ENCODE measurements at places on chromosomes 1 and 21.
A peak's percentile ranks its signal among the peaks of the same experiment; 100 is the strongest.

DNA sequence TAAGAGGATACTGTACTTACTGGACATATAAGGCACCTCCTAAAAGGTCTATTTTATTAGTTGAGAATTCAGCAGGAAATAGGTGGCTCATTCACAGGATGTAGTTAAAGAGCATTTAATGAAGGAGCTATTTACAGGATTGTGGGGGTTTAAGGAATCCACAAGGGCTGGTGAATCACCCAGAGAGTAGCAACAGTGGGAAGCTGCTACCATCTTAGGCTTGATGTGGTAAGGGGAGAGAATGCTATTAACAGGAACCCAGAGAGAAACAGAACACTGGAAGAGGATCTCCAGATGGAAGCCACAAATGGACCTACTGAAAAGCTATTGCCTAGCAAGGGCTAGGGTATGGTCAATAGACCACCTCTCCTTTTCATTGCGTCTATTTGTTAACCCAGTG, 52.0 kb upstream of the COL11A1 start:
- DNase-seq: no peak

DNA sequence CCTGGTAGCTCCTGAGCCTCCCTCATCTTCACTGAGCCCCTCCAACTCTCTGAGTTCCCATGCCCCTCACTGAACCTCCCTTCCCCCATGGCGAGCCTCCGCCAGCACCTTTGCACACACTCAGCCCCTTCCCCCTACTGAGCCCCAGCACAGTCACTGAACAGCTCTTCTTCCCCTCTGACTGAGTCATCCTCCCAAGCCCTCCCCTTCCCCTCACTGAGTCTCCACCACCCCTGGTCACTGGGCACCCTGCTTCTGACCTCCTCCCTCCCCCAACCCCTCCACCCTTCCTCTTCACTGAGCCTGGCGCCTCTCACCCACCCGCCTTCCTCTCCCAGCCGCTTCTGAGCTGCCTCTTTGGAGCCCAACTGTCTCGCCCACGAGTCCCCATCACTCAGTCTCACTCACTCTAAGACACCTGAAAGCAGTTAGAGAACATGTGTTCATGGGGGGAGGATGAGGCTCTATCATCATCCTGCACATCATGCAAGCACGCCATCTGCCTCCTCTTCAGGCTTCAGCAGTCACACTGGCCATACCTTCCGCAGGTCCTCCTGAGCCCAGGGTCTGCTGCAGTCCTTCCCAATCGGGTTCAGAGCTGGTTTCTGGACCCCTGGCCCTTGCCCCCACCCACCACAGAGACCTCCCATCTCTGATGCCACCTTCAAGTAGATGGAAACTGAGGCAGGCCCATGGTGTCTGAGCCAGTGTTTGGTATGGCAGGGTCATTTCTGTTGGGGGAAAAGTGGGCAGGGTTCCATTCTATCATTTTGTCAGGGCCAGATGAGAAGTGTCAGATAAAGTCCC, 2.0 kb upstream of the TRNP1 start:
- no peak for DNase-seq

GRCh38 chr1:157124855-157125254, 13.3 kb downstream of the ETV3 start:
- DNase-seq: no peak

DNA sequence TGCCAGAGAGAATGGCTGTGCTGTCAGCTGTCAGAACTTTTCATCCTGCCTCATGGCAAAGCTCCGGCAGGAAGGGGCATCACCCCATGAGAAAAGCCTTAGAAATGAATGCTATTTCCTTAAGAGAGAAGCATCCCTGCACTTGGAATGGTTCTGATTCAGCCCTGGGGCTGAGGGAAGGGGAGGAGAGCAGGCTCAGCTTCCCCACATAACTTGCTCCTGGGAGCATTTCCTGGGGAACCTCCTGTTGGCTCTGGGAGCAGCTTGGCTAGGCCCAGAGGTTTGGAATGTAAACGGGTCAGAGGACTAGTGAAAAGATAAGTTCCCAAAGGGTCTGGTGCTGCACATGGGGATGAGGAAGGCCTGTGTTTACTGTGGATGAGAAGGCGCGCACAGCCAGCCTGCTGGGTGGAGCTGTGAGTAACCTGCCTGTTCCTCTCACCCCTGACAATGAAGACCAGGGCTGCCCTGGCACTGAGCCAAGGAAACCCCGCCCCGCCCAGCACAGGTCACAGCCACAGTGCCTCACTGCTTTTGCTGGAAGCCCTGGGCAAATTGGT, 5.0 kb downstream of the PRELP start:
- DNase-seq: peak; percentile 85

DNA sequence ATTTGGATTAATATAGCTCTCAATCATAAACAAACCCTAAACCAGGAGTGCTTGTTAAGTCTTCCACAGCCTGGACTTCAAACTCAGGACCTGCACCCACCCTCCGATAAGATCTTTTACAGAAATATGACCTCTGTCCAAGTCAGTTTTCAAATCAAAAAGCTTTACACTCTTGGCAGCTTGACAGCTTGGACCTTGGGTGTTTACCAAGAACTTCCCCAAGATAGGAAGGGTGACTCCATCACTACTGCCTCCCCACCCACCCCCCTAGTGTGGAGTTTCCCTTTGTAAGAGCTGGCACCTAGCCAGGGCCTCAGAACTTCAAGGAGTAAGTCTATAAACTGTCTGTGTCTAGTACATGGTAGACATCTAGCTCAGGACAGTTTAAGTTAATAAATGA, 9.6 kb downstream of the BCAR3 start:
- DNase-seq: no peak

DNA sequence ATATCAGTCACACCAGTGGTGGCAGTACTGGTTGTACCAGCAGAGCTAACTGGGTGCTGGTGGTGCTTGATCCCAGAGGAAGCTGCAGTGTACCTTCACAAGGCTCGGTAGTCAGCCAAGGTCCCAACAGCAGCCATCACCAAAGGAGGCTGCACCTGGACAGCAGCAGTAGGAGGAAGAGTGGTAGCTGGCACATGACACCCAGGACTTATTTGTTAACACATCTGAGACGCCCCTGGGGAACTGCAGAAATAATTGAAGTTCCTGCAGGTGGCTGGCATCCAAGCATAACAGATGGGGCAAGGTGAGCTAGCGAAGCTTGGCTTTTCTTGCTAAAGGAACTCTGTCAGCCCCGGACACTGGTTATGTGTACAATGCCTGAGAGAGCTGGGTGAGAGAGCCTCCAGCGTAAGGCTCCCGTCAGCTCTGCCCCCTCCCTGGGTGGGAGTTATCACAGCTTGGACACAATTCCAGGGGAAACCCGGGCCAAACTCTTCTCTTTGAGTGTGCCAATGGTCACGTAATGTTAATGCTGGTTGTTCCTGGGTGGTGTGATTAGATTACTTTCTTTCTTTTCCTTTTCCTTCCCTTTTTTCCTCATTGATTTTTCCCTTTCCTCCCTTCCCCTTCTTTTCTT, 29.1 kb upstream of the PARP1 start:
- DNase-seq: no peak

DNA sequence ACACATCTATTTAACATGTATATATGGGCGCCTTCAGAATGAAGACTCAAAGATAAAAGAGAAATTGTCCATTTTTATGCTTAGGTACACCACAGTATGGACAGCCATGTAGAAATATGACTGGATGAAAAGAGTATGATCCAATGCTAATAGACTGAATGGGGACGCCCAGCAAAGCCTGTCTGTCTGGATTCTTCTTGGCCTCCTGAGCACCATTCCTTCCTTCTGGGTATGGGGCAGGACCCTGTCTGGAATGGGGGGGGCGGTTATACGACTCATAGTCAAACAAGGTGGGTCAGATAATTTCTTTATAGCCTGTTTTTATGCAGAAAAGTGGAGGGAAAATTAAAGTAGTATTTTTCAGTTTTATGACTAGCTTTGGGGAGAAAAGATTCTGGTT, 81.2 kb upstream of the ABCD3 start:
- DNase-seq: no peak

DNA sequence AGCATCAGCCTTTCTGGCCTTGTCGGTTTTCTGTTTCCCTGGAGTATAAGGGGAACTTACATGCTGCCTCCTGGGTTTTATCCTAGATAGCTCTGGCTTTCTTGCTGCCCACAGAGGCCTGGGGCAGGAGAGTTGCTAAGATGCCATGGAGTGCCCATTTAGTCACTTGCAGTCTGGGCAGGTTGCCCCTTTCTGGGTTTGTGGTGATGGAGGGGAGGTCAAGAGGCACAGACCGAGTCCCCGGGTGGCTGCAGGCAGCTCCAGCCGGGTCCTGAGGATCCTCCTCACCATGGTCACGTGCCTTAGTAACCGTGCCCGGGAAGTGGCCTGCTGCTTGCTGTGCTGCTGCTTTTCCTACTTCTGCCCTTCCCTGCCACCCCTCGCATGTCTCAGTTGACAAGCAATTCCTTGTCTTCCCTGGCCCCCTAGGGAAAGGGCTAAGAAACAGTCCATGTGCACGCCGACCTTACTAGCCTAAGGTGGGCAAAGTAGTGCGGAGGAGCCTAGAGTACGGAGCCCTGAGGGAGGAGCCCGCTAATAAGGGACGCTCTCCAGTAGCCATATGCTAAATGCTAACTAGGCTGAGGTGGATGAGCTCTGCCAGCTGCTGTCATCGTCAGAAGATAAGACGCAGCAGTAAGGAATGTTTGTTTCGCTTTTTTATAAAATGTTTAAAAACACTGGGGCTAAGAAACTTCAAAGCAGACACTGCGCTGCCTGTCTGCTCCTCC, 34.8 kb downstream of the CLCA1 start:
- DNase-seq: no peak

DNA sequence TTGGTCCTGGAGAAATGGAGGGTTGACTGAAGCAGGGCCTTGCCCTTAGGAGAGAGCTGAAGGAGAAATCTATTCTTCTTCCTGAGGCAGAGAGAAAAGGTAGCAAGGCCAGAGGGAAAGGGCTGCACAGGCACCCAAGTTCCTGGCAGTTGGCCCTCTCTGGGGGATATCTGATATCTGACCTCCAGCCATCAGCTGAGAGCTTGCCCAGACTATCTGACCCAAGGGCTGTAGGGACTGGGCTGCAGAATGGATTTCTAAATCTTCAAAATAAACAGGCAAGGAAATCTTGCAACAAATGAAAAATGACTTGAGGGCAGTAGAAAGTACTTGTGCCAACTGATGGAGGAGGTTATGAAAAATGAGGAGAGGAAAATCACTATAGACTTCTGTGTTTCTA, 498 bp upstream of the CLCA2 start:
- no peak for DNase-seq

DNA sequence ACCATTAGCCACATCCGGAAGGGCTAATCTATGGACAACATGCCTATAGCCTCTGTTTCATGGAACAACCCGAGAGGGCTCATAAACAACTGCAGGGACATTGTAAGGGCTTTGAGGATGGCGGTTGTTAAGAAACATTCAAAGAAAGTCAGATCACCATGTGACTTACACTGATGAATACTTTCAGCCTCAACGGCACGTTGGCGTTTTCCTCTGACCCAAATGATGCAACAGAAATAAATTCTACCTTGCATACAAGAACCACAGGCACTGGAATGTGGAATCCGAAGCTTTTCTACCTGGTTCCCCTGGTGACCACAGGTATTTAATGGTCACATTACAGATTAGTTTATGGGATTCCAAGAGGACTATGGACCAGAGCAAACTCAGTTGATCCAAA, 107.0 kb downstream of the CLIC6 start:
- DNase-seq: no peak

DNA sequence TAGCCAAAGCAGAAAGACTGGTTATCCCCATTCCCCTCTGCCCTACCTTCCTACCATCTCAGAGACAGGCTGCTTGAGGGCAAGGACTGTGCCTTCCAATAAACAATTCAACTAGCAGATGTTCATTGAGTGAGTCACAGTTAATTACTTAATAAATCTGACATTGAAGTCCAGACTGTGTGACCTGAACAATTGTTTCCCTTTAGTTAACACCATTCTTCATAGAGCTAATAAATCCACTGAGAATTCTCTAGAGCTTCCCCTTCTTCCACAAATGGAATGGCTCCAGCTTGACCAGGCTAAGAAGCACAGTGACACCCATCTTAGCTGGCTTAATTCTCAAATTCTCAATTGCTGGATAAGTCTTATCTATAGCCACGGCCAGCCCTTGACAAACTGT, 61.9 kb upstream of the GJA5 start:
- DNase-seq: no peak

DNA sequence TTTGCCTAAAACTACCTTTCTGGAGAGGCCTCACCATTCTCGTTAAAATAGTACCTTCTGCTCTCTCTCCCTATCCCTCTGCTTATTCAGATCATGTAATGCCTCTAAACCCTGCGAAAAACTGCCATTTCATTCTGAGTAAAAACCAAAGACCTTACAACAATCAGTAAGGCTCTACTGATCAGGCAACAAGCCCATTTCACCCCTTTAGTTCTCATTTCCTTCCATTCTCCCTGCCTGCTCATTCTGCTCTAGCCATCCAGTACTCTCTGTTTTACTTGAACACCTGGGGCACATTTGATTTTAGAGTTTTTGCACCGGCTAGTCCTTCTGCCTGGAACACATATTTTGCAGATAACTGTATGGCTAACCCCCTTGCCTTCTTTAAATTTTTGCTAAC, 187.8 kb downstream of the COQ8A start:
- no peak for DNase-seq

- no peak for DNase-seq
Observed at GRCh38 chr1:239212811-239213220, 173.6 kb upstream of the CHRM3 start.

DNA sequence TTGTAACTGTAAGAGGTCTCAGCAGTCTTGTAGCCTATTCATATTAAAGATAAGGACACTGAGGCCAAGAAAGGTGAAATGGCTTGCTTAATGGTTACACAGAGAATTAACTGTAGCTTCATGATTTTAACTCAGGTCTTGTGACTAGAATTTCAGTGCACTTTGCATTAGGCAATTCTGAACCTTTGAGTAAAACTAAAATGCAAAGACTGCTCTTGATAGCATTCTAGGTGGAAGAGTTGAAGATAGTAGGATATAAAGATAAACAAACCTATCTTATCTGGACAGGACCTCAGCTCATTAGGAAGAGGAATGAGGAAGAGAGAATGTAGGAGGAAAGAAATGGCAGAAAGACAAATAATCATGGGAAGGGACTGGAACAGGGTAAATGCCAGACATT, 68.6 kb upstream of the RGL1 start:
- no peak for DNase-seq

- DNase-seq: no peak
Observed at GRCh38 chr1:179478370-179478769, 97.4 kb downstream of the NPHS2 start.

GRCh38 chr1:115837341-115837739, 3.6 kb downstream of the NHLH2 start:
- DNase-seq: no peak

- DNase-seq: no peak
Observed at GRCh38 chr1:210711825-210712612, 383.3 kb downstream of the HHAT start.

GRCh38 chr1:235073331-235073967, 55.2 kb downstream of the TOMM20 start:
- DNase-seq: no peak

DNA sequence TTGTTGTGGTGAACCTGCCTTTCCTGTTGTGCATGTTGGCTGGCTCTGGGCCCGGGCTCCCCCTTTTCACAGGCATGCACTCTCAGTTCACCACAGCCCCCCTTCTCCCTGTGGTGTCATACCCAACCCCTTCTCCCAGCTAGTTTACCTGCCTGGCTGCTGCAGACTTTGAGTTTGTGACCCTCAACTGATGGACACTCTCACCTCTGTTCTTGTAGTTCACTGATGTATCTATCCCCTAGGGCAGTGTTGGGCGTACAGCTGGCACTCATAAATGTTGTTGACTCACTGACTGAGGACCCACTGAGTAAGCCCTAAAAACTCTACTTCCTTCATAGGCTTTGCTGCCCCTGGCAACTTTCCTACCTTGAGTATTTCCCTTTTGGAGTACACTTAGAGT, 54.9 kb downstream of the WDR64 start:
- no peak for DNase-seq

GRCh38 chr1:152084853-152085252, 4.0 kb downstream of the TCHHL1 start:
- no peak for DNase-seq

Data from AG09319 (cell line).